ENCODE measurements at places on chromosomes 12 and 14.
A peak's percentile ranks its signal among the peaks of the same experiment; 100 is the strongest.

DNA sequence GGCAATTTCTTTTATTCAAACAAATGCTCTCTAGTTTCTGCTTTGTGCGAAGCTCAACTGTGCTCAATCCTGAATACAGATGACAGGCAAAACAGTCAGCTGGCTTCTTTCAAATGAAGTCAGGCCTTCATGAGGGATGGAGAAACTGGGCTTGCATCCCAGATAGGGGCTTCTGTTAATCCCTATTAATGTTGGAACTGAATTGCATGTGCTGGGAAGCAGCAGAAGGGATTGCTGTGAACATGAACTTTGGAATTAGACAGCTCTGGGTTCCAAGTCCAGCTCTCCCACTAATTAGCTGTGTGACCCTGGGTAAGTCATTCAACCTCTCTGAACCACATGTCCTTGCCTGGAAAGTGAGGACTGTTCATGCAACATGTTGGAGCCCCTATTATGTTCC is 21.1 kb upstream of the CORO1C start:
- no peak for DNase-seq

- DNase-seq: no peak
These were observed 530 bp downstream of the ARL1 start for GRCh38 chr12:101407049-101407435.

- peak; percentile 47 for DNase-seq
These were observed 3.7 kb upstream of the BEGAIN start for GRCh38 chr14:100590726-100591452.

GRCh38 chr14:73759183-73759713 is 45.1 kb upstream of the PNMA1 start:
- peak; percentile 94 for DNase-seq

DNA sequence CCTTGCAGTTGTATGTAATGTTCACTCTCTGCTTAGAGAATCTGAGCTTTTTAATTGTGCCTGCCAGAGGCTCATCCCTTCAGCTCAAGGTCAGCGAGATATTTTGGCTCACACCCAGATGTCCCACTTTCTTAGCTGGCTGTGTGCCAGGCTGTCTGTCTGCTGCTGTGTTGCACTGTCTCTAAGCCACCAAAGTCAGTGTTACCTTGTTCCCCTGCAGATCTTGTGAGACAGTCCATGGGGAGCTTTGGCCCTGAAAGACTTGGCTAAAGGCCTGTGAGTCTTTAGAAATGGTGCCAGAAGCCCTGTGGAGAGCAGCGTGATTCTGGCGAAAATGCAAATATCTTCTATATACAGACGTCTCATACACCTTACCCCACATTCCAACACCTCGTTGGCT is 293.7 kb downstream of the TTC6 start:
- DNase-seq: no peak

DNA sequence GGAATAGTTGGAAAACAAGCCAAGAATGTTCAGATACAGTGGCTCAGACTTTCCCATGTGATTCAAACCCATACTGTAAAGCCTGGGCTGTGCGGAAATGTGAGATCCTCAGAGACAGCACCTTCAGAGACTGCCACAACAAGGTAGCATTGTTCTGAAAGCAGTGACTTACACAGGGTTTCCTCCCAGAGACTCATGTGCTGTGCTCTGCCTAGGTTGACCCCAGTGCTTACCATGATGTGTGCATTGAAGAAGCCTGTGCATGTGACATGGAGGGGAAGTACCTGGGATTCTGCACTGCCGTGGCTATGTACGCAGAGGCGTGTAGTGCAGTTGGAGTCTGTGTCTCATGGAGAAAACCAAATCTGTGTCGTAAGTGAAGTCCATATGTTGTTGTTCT is 219.4 kb downstream of the LRRK2 start:
- DNase-seq: no peak

DNA sequence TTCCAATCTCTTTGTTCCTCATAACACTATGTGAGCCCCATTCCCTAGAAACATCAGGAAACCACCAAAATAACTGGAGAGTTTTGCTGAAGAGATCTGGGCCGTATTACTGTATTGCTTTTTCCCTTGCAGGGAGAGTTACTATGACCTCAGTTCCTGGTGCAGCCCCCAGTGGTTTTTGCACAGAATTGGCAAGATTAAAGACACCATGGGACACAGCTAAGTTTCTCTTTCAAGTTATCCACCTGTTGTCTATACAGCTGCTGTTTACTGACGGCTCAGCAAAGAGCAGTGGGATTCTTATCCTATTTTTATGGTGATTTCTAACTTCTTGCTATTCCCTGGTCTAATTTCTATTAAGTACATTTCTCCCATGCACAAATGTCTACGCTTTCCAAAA is 77.1 kb upstream of the SLC35F4 start:
- no peak for DNase-seq

GRCh38 chr12:130925666-130926015 is 28.1 kb upstream of the ADGRD1 start:
- no peak for DNase-seq

DNA sequence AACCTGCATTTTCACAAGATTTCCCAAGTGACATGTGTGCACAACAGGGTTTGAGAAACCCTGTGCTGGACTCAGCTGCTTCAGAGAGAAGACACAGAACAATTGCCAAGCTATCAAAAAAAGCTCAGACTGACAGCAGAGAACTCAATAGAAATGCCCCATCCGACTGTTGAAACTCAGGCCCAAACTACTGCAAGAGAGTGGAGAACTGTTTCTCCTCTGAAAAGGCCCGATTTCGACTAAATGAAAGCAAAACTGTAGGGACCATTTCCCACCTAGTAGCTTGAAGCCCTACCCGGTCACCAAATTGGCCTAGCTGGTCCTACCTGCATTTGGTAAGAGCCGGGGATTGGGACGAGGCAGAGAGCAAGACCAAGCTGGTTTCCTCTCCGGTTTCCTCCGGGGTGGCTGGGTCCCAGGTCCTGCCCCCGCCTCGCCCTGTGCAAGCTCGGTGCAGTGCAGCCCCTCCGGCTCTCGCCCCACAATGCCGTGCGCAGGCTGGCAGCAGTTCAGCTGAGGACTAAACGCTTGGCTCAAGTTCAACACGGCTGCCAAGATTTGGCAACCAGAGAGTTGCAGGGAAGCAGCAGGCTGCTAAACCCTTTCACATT is 1180.6 kb downstream of the VRK1 start:
- peak; percentile 90 for DNase-seq

DNA sequence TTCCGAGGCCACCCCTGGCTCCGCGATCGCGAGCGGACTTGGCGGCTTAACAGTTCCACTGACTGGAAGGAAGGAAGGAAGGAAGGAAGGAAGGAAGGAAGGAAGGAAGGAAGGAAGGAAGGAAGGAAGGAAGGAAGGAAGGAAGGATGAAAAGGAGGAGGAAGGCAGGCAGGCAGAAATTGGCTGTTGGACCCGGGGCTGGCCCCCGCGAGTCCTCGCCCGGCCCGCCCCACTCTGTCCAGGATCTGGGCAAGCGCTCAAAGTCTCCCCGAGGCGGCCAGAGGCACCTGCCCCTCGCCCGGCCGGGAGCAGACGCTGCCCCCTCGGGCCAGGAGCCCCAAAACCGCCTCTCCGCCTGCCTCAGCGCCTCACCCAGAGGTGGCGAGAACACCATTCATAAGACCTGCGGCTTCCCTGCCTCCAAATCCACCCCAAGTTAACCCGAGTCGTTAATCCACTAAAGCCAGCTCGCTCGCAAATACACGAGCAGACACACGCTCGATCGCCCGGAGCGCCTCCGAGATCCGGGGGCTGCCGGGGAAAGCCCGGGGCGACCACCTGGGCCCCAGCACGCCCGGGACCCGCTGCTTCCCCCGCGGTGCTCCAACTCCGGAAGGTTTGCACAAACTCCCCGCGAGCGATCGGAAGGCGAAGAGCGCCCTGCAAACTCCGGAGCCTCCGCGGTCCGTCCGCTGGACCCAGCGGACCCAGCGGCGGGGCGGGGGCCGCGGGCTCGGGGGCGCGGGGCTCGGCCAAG is 844 bp downstream of the DPF3 start:
- DNase-seq: peak; percentile 83

DNA sequence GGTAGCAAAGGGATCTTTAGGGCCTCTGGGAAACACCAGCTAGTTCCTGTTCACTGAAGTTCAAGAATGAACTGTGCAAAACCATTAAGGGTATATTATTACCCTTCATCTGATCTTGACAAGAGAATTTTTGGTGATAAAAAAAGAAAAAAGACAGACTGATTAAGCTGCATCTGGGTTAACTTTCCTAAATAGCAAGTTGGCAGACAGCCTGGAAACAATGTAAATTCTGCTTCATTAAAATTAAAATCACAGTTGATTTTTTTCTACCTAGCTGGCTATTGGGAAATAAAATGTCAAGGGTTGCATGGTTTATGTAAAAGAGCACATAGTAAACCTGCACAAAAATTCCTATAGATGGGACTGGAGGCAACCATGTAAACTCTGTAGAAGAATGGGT is 126.6 kb upstream of the PRKD1 start:
- no peak for DNase-seq

DNA sequence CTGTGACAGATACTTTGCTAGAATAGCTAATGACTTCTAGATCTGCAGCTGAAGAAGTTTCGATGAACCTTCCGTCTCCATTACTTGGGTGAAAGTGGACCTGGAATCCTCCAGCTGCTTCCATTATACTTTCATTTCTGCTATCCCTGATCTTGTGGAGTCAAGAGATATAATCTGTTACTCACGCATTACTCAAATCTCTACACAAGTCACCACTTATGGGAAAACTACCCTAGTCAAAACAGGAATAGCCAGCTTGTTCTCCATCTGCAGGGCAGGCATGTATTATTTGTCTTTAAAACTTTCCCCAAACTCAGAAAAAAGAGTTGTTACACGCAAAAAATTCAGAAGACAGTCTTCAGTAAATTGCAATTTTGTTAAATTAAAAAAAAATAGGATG is 2.8 kb upstream of the KTN1 start:
- no peak for DNase-seq

GRCh38 chr14:29927376-29928116 is at the start of gene PRKD1:
TSS of gene PRKD1 (minus strand) at chr14:29927847.
- peak; percentile 81 for DNase-seq

GRCh38 chr12:76804435-76804976 is 40.6 kb downstream of the ZDHHC17 start:
- DNase-seq: no peak

- no peak for DNase-seq
These were observed 3.3 kb downstream of the BHLHE41 start for GRCh38 chr12:26121323-26122060.

DNA sequence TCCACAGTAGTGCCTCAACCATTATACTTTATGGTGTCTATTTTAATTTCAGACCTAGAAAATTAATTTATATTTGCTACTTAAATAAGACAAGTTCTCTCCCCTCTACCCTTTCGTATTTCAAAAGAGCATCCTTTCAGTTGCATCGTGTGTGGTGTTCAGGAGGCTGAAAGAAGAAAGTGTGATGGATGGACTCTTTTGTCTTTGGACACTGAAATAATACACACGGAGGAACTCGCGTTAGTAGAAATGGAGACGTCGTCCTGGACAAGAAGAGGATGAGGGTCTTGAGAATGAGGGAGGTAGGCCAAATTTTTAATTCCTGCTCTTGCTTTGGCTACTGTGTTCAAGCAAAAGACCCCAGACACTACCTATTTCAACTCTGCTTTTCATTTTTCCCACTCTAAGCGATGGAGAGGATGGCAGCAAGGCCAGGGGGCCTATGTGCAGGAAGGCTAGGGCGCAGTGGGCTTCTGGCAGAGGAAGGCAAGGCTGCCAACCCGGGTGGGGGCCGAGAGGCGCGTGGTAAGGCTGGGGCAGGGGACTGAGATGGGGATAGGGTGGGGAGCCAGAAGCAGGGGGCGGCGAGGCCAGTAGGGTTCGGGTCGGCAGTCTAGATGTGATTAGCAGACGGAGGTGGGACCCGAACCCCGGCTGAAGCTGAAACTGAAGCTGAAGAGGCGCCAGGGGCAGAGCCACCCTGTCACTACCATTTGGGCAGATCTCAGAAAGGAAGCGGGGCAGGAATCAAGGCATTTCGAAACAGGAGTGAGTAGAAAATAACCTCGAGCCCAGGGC is 722 bp downstream of the TMED8 start:
- DNase-seq: peak; percentile 88

- DNase-seq: no peak
These were observed 789.5 kb downstream of the DIO2 start for GRCh38 chr14:79421811-79422210.

GRCh38 chr12:102498471-102498870 is 18.1 kb upstream of the IGF1 start:
- DNase-seq: no peak

- no peak for DNase-seq
These were observed 215.0 kb downstream of the BMP4 start for GRCh38 chr14:53741479-53742232.

DNA sequence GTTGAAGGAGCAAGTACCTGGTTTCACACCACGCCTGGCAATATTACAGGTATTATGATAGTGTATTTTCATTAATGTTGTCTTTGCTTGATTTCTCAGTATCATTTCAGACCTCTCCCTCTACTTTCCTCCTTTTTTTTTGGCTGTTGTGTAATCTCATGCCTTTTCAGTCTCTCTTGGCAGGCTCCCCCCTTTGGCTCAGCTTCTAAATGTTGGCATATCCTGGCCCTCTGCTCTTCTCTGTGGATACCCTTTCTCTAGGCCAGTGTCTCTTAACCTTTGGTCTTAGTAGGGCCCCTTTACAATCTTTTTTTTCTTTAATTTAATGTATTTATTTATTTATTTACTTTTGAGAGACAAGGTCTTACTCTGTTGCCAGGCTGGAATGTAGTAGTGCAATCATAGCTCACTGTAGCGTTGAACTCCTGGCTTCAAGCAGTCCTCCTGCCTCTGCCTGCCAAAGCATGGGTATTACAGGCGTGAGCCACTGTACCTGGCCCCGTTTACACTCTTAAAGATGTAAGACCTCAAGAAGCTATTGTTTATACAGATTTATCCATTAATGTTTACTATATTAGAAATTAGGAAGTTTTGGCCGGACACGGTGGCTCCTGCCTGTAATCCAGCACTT is 12.8 kb downstream of the MTHFD1 start:
- DNase-seq: no peak

DNA sequence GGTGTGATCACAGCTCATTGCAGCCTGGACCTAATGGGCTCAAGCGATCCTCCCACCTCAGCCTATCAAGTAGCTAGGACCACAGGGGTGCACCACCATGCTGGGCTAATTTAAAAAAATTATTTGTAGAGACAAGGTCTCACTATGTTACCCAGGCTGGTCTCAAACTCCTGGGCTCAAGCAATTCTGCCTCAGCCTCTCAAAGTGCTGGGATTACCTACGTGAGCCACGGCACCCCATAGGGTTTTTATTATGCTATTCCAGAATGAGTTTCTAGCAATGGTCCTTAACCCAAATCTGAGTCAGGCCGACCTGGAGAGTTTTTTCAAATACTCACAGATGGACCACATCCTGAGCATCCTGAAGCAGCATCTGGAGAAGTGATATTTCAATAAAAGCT is 159.8 kb downstream of the CPNE8 start:
- no peak for DNase-seq

DNA sequence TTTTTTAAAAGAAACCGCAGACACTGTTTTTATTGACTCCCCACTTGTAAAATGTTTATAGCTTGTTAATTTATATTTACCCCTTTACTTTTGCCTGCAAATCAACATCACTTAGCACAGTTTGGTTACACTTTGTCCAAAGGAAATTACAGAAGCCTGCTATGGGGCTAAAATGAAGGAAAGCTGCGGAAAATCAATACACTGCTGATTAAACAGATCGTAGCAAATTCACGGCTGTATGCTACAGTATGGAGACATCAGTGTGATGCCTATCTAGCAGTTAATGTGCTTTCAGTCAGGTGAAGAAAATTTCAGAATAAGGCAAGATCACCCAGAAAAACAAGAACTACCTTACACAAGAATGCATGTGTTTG is 110.0 kb downstream of the FOXG1 start:
- DNase-seq: no peak

Measured in spleen (tissue), 13 donors.